ENCODE measurements at places on chromosomes 4 and X.

- no peak for DNase-seq
These were observed 123.7 kb downstream of the CBR4 start for GRCh38 chr4:168886351-168886750.

DNA sequence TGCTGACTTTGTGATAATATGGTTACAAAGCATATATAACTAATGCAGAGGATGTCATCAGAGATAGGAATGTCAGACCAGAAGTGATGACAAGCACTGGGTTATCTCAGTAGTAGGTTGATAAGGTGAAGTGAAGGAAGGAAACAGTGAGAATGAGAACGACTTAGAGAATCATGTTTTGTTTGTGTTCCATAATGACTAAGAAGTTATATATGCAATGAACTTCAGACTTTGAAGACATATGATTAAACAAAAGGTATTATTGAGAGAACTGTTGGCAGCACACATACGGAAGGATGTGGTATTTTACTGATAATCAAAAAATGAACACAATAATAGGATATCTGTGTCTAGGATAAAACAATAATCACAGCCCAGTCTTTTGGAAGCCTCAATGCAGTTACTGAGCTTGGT is 18.3 kb upstream of the HHIP start:
- DNase-seq = no peak

- no peak for DNase-seq
These were observed 30.1 kb downstream of the TEX13A start for GRCh38 chrX:105190252-105190853.

DNA sequence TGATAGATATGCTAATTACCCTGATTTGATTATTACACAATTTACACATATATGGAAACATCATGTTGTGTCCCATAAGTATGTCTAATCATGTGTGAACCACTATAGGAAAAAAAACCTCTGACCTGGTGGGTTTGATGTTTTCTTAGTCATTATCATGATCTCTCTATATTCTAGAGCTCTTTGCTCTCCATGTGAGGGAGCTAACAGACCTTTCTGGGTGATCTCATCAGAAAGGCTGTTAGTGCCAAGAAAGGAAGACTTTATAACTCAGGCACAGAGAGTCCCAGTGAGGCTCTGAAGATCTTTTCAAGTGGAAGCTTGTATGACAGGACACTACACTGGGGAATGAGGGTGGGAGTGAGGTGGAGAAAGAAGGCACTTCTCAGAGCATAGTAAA is 527.7 kb upstream of the MAGEB2 start:
- DNase-seq = no peak

- no peak for DNase-seq
These were observed 342.6 kb downstream of the C4orf33 start for GRCh38 chr4:129438456-129438981.

DNA sequence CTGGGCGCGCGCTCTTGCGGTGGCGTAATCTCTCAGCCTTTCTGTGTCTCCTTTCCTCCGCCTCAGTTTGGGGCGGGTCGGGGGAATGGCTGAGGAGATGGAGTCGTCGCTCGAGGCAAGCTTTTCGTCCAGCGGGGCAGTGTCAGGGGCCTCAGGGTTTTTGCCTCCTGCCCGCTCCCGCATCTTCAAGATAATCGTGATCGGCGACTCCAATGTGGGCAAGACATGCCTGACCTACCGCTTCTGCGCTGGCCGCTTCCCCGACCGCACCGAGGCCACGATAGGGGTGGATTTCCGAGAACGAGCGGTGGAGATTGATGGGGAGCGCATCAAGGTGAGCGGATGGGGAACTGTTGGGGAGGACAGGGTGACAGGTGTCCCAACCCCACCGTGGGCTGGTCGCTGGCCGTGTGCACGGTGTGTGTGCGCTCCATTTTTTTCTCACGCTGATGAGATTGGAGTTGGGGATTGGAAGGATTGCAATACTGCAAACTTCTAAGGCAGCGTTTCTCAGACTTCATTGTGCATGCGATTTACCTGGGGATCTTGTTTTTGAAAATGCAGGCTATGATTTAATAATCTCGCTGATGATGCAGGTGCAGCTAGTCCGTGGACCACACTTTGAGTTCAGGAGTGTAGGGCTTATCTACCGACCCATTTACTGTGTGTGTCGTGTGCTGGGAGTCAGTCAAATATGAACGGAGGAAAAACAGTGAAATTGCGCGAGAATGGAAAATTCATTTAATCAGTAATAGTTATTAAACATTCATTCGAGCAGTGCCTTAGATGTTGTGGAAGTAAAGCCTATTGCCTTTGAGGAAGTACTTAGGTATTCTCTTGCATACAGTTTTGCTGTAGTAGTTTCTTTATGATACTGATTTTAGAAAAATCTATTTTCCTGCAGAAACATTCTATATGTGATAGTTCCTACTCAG is at the start of gene RAB33B:
RAB33B (plus strand) TSS at position 11 of the 935 bp plus-strand sequence; CDS start at position 86, 75 bp downstream.
- no peak for DNase-seq

- no peak for DNase-seq
These were observed 87.6 kb downstream of the SORCS2 start for GRCh38 chr4:7279902-7280301.

DNA sequence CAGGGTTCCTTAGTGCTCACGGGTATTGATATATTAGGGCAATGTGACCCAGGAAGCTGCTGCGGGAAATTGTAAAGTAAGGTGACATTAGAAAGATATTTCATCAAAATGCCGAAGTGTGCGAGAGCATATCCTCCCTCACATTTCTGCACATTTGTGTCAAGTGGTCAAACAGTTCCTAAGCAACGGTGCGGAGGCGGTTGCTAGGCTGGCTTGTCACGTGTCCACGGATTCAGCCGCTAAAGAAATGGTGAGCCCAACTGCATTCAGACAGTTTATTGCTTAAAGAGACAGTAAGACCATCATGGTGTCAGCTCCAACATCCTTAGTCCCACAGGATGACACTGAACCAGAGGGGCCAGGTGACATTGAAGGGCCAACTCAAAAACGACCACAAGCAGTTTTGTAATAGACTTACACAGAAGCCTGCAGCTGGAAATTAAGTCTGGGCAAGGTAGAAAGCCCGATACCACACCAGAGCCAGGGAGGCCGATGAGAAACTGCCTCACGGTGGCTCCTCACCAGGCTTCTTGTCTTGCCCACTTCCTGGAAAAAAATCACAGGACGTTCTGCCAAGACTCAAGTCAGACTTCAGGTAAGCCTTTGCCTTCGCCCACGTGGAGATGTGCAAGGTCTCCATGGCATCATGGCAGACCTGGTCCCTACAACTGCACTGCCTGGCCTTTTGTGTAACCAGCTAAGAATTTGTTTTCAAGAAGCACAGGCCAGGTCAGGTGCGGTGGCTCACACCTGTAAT is 50.4 kb downstream of the USP11 start:
- no peak for DNase-seq

DNA sequence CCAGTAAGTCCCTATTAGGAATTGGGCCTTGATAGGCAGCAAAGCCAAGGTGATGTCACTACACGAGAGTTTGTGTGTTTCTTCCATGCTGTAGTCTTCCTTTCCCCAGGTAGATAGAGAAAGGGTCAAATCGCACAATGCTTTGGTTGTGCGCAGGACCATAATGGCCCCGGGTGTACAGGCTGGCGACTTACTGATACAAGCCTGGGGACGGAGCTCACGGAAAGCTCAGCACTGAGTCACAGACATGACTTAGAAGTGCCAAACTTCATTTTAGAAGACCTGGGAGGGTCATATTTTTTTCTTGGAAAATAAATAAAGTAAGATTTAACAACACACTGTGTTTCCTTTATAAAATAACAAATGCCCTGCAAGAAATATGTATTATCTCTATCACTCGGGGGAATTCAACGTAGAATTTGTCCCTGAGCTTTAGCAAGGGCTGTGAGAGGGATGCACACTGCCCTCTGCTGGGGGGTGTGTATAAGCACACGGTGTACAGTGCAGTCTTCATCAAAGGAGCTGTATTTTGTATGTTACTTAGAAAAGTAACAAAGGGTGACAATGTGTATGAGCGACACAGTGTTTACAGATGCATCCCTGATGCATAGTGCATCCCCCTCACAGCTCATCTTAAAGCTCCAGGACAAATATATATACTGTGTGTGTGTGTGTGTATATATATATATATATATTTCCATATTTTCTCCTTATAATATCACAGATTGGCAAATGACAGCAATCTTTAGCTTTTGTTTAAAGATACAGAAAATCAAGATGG is 254.5 kb upstream of the VEGFC start:
- DNase-seq = peak; percentile 69

GRCh38 chr4:174627473-174627872 is 105.2 kb upstream of the HPGD start:
- no peak for DNase-seq

DNA sequence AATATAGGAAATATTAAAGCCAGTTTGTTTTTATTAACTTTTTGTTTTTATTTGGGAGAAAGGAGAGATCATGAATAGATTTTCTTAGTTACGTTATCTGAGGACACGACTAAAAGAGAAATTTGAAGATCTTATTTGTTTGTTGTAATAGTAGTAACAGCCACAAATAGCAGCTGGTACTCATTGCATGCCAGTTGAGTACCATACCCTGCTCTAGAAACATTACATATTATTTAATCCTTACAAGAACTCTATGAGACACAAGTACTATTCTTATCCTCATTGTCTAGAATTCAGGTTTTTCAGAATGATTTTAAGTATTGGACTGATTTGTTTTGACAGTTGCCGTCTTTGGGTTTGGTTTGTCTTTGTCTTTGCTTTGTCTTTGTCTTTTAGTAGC is 31.8 kb downstream of the USP53 start:
- no peak for DNase-seq

DNA sequence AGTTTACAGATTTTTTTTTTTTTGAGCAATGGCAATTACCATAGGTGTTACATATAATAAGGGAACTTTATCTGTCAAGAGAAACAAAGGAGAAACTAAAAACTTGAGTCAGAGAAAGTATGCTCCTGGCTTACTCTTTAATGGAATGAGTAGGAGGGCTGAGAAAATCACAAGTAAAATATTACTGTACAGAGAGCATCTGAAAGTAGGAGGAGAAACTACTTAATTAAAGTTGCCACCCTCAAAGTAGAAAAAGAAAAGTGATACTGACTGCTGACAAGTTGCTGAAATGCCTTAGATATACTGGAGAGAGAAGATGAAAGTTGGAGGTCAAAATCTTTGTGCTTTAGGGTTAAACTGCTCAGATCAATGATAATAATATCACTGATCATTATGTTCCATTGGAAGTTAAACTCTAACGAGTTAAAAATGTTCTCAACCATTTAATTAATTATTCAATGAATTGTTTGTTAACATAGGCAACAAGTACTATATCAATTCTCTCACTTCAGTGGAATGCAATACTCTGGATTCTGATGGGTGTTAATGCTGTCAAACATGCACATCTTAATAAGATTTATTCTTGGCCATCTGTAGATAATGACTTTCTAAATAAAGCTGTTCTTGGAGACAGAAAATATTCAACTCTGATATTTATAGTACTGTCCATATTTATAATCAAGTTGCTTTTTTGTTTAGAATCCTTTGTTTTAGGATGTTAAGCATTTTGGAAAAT is 61.2 kb upstream of the CAMK2D start:
- no peak for DNase-seq

DNA sequence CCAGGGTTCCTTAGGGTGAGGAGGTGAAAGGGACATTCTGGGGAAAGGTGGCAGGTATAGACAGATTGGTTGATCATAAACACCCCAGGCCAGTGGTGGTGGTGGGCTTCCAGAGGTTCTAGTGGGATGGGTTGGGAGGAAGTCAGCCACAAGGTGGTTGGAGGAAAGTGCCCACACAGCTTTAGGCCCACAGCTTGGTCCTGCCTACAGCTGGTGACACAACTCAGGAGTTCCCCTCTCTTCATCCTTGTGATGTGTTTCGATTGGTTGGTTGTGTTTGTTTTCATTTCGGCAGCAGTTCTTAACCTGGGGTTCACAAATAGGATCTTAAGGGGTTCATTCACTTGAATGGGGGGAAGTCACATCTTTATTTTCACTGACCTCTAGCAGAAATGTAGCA is 157.0 kb downstream of the TMEM164 start:
- no peak for DNase-seq

GRCh38 chr4:153725136-153725830 is 34.5 kb downstream of the RNF175 start:
- DNase-seq = no peak

DNA sequence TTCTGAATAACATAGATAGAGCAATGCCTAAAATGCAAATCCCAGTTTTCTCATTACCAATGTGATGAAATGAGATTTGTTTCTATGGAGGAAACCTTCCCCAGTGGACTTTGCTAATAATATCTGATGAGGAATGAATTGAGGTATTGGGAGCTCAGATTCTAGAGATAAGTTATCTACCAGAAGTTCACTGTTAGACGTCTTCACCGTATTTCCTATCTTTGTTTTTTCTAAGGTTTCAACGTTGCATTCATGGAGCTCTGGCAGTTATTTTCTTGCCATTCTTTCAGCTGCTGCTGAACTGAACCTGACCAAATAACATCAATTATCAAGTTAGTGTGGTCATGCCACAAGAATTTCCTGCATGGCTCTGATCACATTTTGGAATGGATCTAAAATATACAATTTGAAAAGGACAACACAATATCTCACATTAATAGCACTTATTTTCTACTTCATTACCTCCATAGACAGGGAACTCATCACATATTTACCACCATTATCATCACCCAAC is 511.8 kb upstream of the LCORL start:
- DNase-seq = no peak

- no peak for DNase-seq
These were observed 6.0 kb upstream of the NAF1 start for GRCh38 chr4:163172647-163173046.

DNA sequence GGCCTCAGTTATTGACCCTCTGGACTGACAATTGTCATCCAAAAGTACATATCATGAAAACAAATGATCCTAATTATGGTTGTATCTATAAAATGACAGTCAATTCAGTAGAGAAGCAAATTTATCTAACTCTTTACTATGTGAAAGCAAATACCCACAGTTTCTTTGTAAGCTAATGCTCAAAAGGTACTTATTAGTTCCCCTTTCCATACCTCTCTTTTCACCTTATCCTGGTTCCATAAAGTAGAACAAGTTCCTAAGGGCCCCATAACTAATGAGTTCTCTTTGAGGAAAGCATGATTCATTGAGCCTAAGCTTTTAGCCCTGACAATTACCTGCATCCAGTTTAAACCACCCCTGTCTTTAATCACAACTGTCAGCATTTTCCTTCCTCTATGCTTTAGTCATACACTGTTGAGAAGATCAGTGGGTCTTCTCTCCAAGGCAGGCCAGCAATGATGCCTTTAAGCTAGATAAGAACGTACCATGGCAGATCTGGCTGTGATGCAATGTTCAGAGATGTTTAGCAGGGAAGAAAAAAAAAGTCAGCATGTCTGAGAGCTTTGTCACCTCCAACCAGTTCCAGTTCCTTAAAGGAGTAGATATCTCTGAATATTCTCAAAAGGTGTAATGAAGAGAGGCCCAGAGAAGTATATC is 179.7 kb upstream of the RASGEF1B start:
- DNase-seq = no peak

DNA sequence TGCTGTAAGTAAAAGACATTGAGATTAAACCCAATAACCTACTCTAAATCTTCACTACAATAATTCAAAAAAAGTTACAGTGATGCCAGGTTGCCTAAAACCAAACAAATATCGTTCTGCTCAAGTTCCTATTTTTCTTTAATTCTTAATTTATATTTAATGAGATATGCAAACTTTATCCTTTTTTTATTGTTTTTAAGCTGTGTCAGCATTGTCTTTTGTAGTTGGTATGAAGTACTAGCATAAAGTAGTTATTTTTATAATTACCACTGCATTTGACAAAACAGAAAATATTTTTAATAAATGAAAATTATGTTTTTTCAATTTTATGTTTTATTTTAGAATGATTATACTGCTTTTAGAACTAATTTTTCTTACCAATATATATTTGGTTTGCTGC is 1431.1 kb upstream of the PCDH7 start:
- DNase-seq = no peak

- peak; percentile 78 for DNase-seq
These were observed 27.8 kb downstream of the ELF4 start for GRCh38 chrX:130082244-130083106.

All from activated CD8-positive, alpha-beta memory T cell treated with anti-CD3 and anti-CD28 coated beads, Interleukin-2, amount 50 U/mL, for 48 hours (primary cell).